ENCODE measurements at places on chromosomes 16 and 17. TPM values are rescaled to one million over a fixed set of nuclear protein-coding genes. Genes with fewer than 3 reads are reported as not detected.

PMFBP1 gene
- total RNA-seq: 3.0 TPM

ABCC11 gene
- not detected for total RNA-seq

CD300C gene
- 0.45 TPM for total RNA-seq

SGSH gene
- 51.3 TPM for total RNA-seq

CRHR1 gene
- total RNA-seq: not detected

DNA sequence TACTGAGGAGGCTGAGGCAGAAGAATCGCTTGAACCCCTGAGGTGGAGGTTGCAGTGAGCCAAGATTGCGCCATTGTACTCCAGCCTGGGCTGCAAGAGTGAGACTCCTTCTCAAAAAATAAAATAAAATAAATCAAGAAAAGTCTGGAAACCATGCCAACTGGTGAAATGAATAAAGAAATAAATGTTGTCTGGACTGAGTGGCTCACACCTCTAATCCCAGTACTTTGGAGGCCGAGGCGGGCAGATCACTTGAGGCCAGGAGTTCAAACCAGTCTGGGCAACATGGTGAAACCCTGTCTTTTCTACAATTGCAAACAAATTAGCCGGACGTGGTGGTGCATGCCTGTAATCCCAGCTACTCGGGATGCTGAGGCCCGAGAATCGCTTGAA, 744 bp upstream of the LRRC37A3 start:
- H3K36me3 ChIP-seq: peaks cover 2% of the 10 kb centered on the region
- no peak for DNase-seq
- no peaks in the 10 kb centered on the region for H3K27me3 ChIP-seq
- H3K4me3 ChIP-seq: peak overlapping the region; percentile 83
- peaks cover 17% of the 10 kb centered on the region for H3K4me1 ChIP-seq

GRCh38 chr16:89411335-89411850, 79.0 kb downstream of the ANKRD11 start:
- DNase-seq: no peak
- peaks cover 67% of the 10 kb centered on the region for H3K4me1 ChIP-seq
- peaks cover 3% of the 10 kb centered on the region for H3K36me3 ChIP-seq
- peak overlapping the region; percentile 79 for H3K27ac ChIP-seq
- H3K4me3 ChIP-seq: peak overlapping the region; percentile 61

- H3K36me3 ChIP-seq: peaks cover 32% of the 10 kb centered on the region
- peak overlapping the region; percentile 66 for H3K27ac ChIP-seq
- peaks cover 23% of the 10 kb centered on the region for H3K4me1 ChIP-seq
- H3K4me3 ChIP-seq: peak overlapping the region; percentile 51
- DNase-seq: no peak
Observed at GRCh38 chr17:67157732-67158639, 87.0 kb downstream of the HELZ start.

- H3K27ac ChIP-seq: no peak overlapping the region
- DNase-seq: peak; percentile 21
- H3K27me3 ChIP-seq: no peaks in the 10 kb centered on the region
- no peak overlapping the region for H3K4me3 ChIP-seq
- H3K4me1 ChIP-seq: no peaks in the 10 kb centered on the region
Observed at GRCh38 chr16:1745900-1746692, 25.2 kb downstream of the NME3 start.

GRCh38 chr16:57277586-57277985, 6.9 kb downstream of the PLLP start:
- H3K4me1 ChIP-seq: peaks cover 17% of the 10 kb centered on the region
- peak; percentile 61 for DNase-seq
- peak overlapping the region; percentile 65 for H3K4me3 ChIP-seq
- H3K27ac ChIP-seq: peak overlapping the region; percentile 22
- no peaks in the 10 kb centered on the region for H3K36me3 ChIP-seq

DNA sequence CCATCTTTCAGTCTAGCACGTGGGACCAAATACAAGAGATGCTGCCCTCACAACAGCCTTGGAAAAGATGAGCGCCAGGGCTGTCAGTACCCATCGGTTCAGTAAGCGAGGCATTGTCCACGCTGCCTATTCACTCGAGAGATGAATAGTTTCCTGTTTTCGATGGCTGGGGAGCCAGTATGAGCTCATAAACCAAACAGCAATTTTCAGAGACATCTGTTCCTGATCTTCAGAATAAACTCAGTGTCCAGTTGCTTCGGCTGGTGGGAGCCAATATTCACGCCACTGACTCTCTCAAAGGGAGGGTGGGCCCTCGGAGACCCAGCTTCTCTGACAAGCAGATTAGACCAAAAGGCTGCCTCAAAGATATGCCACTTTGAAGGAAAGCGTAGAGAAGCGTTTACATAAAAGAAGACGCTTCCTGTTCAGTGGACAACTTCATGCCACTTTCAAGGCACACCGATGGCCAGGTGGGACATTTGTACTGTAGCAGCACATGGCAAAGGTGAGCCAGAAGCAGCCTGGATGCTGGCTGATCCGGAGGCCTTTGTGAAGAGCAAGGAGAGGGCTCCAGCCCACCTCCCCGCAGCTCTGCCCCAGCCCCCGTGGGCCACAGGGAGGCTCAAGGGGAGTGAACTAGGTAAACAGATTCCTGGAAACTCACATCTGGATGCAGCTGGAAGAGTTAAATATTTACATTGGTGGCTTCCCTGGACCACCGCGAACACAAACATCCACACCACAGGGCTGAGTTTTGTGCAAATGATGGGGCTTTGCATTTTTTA, 6.0 kb downstream of the TIMM22 start:
- no peak overlapping the region for H3K27ac ChIP-seq
- no peak for DNase-seq
- no peaks in the 10 kb centered on the region for H3K27me3 ChIP-seq
- H3K4me3 ChIP-seq: no peak overlapping the region
- peaks cover 18% of the 10 kb centered on the region for H3K4me1 ChIP-seq

DNA sequence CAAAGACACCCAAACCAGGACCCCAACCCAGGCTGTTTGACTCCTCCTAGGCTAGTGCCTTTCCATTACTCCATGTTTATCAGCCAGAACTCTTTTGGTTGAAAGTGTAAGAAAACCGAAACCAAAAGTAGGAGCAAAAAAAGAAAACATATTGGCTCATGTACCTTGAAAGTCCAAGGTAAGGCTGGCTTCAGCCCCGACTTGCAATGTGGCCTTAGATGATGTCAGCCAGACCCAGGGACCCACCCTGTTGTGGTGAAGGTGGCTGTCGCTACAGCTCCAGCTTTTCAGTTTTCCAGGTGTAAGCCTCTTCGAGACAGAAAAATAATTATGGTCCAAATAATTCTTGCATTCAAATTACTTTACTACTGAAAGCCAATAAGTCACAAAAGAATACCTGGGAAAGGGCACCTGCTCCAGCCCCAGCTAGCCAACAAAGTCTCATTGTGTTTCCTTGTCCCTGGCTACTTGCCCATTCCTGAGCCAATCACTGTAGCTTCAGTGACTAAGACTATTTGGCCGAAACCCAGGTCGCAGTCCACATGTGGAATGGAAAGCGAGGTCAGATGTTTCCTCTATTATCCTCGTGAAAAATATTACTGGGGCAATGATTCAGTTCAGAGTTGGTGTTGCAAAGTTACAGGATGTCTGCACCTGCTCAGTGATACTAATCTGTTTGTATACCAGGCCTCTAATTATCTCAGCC, 20.7 kb downstream of the DNAH9 start:
- DNase-seq: no peak
- no peaks in the 10 kb centered on the region for H3K4me1 ChIP-seq
- no peak overlapping the region for H3K27ac ChIP-seq
- no peaks in the 10 kb centered on the region for H3K27me3 ChIP-seq
- no peaks in the 10 kb centered on the region for H3K36me3 ChIP-seq

DNA sequence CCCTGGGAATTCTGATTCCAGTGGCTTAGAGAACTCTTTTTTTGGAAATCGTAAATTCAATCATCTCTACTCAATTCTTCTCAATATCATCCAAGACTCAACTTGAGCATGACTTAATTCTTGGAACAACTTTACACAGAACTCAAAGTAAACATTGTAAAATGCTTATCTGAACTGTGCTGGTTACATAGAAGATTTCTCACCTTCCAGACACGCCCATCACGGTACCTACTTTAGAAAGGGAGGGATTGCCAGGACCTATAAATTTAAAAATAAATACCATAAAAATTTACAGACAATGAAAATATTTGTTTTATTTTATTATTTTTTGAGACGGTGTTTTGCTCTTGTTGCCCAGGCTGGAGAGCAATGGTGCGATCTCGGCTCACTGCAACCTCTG, 26.5 kb downstream of the MAP1LC3B start:
- no peaks in the 10 kb centered on the region for H3K27me3 ChIP-seq
- no peak overlapping the region for H3K27ac ChIP-seq
- H3K36me3 ChIP-seq: peaks cover 2% of the 10 kb centered on the region
- DNase-seq: no peak
- H3K4me1 ChIP-seq: no peaks in the 10 kb centered on the region

GRCh38 chr17:29905086-29905878, 24.7 kb downstream of the SSH2 start:
- H3K4me1 ChIP-seq: peaks cover 12% of the 10 kb centered on the region
- DNase-seq: no peak
- peaks cover 33% of the 10 kb centered on the region for H3K36me3 ChIP-seq
- H3K4me3 ChIP-seq: no peak overlapping the region

GRCh38 chr16:30746638-30747175, 1.5 kb upstream of the PHKG2 start:
- no peak for DNase-seq
- no peaks in the 10 kb centered on the region for H3K27me3 ChIP-seq
- peaks cover 20% of the 10 kb centered on the region for H3K4me1 ChIP-seq
- H3K36me3 ChIP-seq: peaks cover 23% of the 10 kb centered on the region
- H3K4me3 ChIP-seq: no peak overlapping the region
